ENCODE measurements at places on chromosomes 5 and 9.

- DNase-seq = no peak
These were observed 115.1 kb downstream of the PALM2AKAP2 start for GRCh38 chr9:109894921-109895758.

GRCh38 chr5:142821733-142822487 is 51.7 kb downstream of the ARHGAP26 start:
- DNase-seq = no peak

DNA sequence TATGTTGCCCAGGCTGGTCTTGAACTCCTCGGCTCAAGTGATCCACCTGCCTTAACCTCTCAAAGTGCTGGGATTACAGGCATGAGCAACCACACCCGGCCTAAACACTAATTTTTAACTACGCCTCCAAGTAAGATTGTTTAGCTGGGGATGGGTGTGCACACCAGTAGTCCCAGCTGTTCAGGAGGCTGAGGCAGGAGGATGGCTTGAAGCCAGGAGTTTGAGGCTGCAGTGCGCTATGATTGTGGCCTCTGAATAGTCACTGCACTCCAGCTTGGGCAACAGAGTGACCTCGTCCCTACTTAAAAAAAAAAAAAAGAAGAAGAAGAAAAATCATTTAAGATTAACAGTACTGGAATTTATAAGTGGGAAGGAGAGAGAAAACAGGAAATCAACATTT is 90.8 kb upstream of the NR5A1 start:
- no peak for DNase-seq

DNA sequence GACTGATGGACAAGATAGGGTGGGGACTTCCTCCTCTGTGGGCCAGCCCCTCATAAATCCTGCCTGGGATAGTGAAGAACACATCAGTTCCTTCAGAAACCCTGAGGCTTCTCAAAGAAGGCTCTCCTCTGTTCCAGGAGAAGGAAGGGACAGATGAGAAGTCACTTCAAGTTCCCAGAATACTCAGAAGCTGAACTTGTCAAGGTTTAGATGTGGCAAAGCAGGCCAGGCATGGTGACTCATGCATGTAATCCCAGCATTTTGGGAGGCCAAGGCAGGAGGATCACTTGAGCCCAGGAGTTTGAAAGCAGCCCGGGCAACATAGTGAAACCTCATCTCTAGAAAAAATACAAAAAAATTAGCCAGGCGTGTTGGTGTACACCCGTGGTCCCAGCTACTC is 38.5 kb downstream of the STOM start:
- no peak for DNase-seq

- no peak for DNase-seq
These were observed 71.1 kb upstream of the CD180 start for GRCh38 chr5:67267512-67268216.

GRCh38 chr9:127858041-127858512 is 3.6 kb upstream of the ENG start:
- DNase-seq = no peak

- DNase-seq = no peak
These were observed 132.1 kb upstream of the PPP1R26 start for GRCh38 chr9:135347461-135347860.

- DNase-seq = no peak
These were observed 58.9 kb downstream of the PLPPR1 start for GRCh38 chr9:101087426-101087825.

Data from glomerular endothelial cell (primary cell).